HT-29 (cell line): ENCODE measurements at places on chromosomes 1 and 21. TPM values are rescaled to one million over a fixed set of nuclear protein-coding genes. Genes with fewer than 3 reads are reported as not detected.

The PGLYRP3 gene
- total RNA-seq = not detected in 2 replicates

The EFNA4 gene
- 34.6 and 45.0 TPM in 2 replicates for total RNA-seq

The TSPAN2 gene
- 0.05 and 0.23 TPM in 2 replicates for total RNA-seq

The FLG2 gene
- total RNA-seq = not detected in 2 replicates

The GPR37L1 gene
- 0.69 TPM in 1 of 2 replicates, not detected in the other for total RNA-seq

The PRELP gene
- total RNA-seq = 0.13 TPM in 1 of 2 replicates, not detected in the other

The NDUFS5 gene
- total RNA-seq = 427 and 450 TPM in 2 replicates

The CCDC17 gene
- 0.86 and 1.3 TPM in 2 replicates for total RNA-seq

The HUNK gene
- total RNA-seq = not detected in 2 replicates

The GON4L gene
- 17.6 and 18.0 TPM in 2 replicates for total RNA-seq

The NR1I3 gene
- total RNA-seq = not detected in 2 replicates
